Liver (tissue), 10 donors: ENCODE measurements at places on chromosomes 12 and 14. TPM values are rescaled to one million over a fixed set of nuclear protein-coding genes. Genes with fewer than 3 reads are reported as not detected.

GRCh38 chr14:26217778-26218177 is 380.1 kb downstream of the NOVA1 start:
- no peaks in the 10 kb centered on the region for H3K36me3 ChIP-seq
- no peaks in the 10 kb centered on the region for H3K27me3 ChIP-seq
- H3K27ac ChIP-seq: no peak overlapping the region
- H3K4me1 ChIP-seq: no peaks in the 10 kb centered on the region

- DNase-seq: no peak
- H3K27me3 ChIP-seq: no peaks in the 10 kb centered on the region
- no peak overlapping the region for H3K4me3 ChIP-seq
- no peaks in the 10 kb centered on the region for H3K36me3 ChIP-seq
Observed at GRCh38 chr12:68260153-68260552, 6.7 kb upstream of the IL22 start.

Gene KRT6B
- 0.23 TPM for total RNA-seq

GRCh38 chr12:41683023-41683422 is 461.7 kb downstream of the GXYLT1 start:
- H3K4me3 ChIP-seq: no peak overlapping the region
- no peaks in the 10 kb centered on the region for H3K4me1 ChIP-seq
- no peaks in the 10 kb centered on the region for H3K36me3 ChIP-seq

Gene KRT6C
- not detected for total RNA-seq

DNA sequence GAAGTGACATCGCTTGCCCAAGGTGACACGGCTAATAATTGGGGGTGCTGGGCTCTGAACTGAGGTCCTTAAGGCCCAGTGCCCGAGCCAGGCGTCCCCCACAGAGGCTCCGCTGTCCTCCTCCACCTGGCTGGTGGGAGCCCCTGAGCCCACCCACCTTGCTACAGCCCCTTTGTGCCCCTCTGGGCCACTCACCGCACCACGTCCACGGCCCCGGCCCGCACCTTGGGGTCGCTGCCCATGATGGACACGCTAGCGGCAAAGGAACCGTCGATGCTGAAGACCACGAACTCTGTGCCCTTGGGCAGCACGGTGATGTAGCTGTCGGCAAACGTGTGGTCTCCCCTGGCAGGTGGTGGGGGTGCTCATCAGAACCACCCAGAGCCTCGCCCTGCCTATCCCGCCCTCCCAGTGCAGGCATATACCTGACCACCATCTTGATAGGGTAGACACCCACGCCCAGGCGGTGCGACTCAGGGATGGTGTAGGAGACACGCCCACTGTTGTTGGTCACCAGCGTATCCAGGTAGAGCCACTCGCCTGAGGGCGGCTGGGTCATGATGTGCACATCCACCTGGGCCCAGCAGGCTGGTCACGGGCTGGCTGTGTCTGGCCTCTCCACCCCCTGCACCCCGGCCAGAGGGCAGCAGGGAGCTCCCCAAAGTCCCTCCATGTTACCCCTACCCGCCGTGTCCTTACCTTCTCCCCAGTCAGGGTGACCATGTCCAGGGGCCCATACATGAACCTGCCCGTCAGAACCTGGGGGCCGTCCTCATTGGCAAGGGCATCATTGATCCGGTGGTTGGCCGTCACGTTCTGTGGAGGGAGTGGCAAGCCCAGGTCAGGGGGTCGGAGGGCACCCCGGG is 6.8 kb downstream of the ARL6IP4 start:
- H3K27ac ChIP-seq: no peak overlapping the region
- no peak for DNase-seq
- H3K4me1 ChIP-seq: peaks cover 52% of the 10 kb centered on the region
- H3K36me3 ChIP-seq: peaks cover 20% of the 10 kb centered on the region
- H3K27me3 ChIP-seq: no peaks in the 10 kb centered on the region

DNA sequence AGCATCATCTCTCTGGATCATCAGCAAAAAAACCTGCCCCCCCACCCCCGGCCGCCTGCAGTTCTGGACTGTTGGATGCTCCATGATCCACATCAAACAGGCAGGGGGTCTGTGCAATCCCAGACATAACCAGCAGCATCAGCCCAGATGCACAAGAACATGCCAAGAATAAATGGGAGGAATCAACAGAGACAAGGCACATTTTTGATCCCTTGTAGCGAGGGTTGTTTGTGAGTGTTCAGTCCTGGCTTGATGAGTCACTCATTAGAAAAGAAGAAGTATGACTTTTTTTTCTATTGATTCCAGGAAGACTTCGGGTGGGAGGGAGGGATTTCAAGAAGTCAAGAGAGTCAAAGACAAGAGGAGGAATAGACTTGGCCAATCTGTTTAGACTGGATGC is 244.2 kb downstream of the KSR2 start:
- no peaks in the 10 kb centered on the region for H3K4me1 ChIP-seq
- no peak for DNase-seq
- H3K4me3 ChIP-seq: no peak overlapping the region

Gene TAS2R8
- total RNA-seq: not detected

- no peak for DNase-seq
- peaks cover 8% of the 10 kb centered on the region for H3K4me1 ChIP-seq
- no peak overlapping the region for H3K27ac ChIP-seq
- H3K27me3 ChIP-seq: no peaks in the 10 kb centered on the region
- no peaks in the 10 kb centered on the region for H3K36me3 ChIP-seq
Observed at GRCh38 chr14:74636424-74637177, 24.6 kb upstream of the LTBP2 start.

GRCh38 chr14:32559048-32559447 is 229.9 kb downstream of the AKAP6 start:
- no peak for DNase-seq
- no peak overlapping the region for H3K4me3 ChIP-seq
- H3K4me1 ChIP-seq: peaks cover 3% of the 10 kb centered on the region
- no peaks in the 10 kb centered on the region for H3K36me3 ChIP-seq
- H3K27me3 ChIP-seq: no peaks in the 10 kb centered on the region

DNA sequence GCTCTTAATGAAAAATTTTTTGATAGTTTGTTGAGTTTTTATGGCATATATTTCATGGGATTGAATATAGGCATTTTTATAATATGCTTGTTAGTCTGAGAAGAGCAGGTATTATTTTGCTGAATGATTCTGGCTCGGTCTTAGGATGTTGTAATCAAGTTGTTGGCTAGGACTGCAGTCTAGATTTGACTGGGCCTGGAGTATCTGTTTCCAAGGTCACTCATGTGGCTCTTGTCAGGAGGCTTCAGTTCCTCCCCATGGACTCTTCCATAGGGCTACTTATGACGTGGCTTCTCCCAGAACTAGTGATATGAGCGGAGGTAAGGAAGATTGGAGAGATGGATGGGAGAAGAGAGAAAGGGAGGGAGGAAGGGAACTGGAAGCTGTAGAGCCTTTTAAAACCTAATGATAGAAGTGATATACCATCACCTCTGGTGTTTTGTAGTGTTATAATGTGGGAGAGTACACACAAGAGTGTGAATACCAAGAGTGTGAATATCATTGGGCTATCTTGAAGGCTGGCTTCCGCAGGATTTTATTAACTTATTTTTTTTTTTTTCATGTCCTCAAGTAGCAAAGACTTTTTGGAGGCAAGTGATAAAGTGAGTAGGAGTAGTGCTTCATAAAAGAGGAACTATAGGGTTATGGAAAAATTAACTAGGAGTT is 4.4 kb downstream of the MNAT1 start:
- no peaks in the 10 kb centered on the region for H3K27me3 ChIP-seq
- H3K36me3 ChIP-seq: no peaks in the 10 kb centered on the region
- peaks cover 18% of the 10 kb centered on the region for H3K4me1 ChIP-seq
- DNase-seq: no peak

DNA sequence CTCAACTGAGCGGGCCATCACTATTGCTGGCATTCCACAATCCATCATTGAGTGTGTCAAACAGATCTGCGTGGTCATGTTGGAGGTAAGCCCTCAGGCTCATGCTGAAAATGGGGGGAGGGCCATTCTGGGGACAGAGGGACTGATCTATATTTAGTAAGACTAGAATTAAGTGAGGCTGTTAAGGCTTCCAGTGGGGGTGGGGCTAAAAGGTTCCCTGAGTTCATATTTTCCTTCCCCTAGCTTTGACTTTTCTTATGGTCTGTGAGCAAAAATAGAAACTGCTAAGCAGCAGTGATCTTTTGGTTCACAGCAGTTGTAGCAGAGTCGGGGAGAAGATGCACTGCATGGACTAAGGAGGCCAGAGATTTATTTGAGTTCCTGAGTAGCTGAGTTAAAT is 9.2 kb downstream of the PCBP2 start:
- no peak overlapping the region for H3K27ac ChIP-seq
- no peaks in the 10 kb centered on the region for H3K27me3 ChIP-seq
- peaks cover 97% of the 10 kb centered on the region for H3K36me3 ChIP-seq
- H3K4me1 ChIP-seq: peaks cover 6% of the 10 kb centered on the region

DNA sequence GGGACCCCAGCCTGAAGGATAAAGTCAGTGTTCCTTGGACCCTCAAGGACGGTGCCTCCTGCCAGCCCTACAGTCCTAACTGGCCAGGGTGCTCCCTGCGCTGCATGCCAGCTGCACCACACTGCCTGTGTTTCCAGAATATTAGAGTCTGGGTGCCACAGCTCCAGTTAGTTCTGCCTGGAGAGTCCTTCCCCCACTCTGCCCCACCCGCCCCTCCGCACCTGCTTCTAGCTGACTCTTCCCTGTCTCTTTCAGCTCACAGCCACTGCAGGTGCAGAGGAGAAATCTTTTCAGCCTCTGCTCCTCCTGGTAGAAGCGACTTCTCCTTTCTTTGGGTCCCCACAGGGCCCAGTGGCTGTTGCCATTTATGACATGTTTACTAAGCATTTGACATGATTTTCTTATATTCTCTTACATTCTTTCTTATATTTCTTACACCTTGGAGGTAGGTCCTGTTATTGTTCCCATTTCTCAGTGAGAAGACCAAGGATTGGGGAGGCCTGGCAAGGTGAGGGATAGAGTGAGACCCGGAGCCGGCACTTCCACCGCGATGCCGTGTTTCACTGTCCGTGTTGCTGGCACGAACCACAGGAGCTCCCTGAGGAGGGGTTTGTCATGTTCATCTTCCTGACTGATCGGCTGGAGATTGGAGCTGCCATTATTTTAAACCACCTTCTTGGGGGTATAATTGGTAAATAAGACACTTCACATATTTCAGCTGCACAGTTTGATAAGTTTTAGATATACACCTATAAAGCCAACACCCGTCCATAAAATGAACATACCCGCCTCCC is 29.4 kb downstream of the SYNE3 start:
- DNase-seq: no peak
- no peaks in the 10 kb centered on the region for H3K36me3 ChIP-seq
- H3K27ac ChIP-seq: no peak overlapping the region
- no peak overlapping the region for H3K4me3 ChIP-seq
- H3K27me3 ChIP-seq: no peaks in the 10 kb centered on the region

Gene JKAMP
- 65.1 TPM for total RNA-seq

- H3K36me3 ChIP-seq: no peaks in the 10 kb centered on the region
- peak overlapping the region; percentile 2 for H3K4me3 ChIP-seq
- H3K27ac ChIP-seq: peak overlapping the region; percentile 2
- peaks cover 12% of the 10 kb centered on the region for H3K4me1 ChIP-seq
Observed at GRCh38 chr12:66168410-66168809, 1.4 kb downstream of the TMBIM4 start.
